ENCODE measurements at places on chromosomes 13 and 19.

- DNase-seq, result no peak
Observed at GRCh38 chr13:73189776-73190175, 131.0 kb downstream of the KLF5 start.

DNA sequence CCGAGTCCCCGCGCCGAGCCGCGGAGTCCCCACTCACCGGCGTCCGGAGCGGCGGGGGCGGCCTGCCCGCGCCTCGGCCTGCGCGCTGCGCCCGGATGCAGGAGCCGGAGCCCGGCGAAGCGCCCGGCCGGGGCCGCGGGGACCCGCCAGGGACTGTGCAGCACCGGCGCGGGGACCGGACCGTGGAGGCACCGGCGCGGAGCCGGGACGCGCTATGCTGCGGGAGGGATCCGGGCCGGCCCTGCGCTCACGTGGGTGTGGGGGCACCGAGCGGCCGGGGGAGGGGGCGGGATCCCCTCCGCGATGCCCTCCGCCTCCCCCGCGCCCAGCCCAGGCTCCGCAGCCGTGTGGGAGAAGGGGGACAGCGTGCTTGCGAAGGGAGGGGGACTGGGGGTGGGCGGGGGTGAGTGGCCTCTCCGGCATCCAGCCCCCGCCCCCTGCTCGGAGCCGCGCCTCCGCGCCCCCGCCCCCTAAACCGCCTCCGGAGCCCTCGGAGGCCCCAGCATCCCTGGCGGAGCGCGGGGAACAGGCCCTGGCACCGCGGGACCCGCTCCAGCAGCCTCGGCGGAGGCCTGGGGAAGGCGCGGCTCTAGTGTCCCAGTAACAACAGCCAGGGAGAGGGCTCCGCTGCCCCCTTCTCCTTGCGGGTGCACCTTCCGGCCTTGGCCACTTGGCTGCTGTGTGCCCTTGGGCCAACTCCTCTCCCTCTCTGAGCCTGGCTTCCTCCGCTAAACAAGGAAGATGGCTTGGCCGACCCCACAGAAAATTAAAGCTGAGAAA is at the start of gene SLC1A6:
SLC1A6 (minus strand) TSS at position 389 of the 780 bp plus-strand sequence. CDS start 6,954 bp downstream, outside the sequence.
- DNase-seq, result no peak

DNA sequence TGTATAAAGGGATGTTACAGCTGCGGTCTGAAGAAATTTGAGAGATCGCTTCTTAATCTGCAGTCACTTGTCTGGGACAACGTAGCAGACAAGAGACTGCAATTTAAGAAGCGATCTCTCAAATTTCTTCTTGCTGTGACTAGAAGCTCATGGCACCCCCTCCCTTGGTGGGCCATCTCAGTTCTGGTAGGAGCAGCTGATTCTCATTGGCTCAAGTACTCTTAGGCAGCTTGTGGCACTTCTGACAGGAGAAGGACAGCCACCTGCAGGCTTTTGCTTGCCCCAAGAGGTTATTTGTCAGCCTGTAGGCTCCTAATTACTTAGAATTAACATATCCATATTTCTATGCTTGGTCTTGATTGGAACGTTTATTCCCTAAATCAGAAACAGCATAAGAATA is 503.0 kb downstream of the DCT start:
- DNase-seq, result no peak

DNA sequence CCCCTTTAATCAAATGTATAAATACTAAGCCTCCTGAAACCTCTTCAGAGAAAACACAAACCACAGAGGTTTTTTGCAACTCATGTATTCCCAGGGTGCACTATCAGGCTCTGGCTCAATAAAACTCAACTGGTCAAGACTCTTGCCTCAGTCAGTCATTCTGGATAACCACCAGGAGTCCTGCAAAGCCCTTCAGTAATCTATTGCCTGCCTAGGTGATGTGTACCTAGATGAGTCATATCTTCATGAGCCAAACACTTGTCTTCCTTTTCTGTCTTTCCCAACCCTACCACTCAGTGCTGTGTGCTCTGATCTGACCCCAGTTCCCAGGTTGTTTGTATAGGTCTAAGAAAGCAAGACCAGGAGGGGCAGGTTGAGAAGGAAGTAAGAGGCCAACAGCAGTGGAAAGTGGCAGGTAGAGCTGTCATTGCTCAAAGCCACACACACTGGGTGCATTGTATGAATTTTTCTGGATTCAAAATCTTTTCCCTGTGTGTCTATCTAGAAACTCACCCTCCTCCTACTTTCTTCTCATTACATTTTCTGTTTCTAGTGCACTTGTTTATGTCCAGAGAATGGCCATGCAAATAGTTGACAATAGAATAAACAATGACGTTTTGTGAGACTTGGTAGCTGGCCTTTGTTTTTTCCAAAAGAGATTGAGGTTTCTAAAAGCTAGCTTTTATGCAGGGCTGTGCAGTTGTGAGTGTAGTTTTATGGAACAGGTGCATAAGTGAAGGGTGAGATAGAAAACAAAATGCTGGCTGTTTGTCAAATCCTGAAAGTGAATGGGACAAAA is 48.1 kb downstream of the PSG1 start:
- no peak for DNase-seq

DNA sequence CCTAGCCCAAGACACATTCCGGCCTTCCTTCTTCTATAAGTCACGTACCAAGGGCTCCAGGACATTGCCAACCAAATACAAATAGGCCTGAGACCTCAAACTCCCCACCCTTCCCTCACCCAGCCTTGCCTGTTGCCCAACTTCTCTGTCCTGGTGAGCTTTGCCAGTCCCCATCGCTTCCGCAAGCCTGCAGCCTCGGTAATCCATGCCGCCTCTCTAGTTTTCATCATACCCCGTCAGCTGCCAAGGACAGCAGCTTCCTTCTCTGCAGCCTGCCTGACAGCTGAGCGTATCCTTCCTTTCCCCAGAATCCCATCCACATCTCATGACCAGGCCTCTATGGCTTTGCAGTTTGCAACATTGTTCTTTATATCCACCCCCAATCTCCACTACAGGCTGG is 36.6 kb upstream of the POMP start:
- DNase-seq, result no peak

GRCh38 chr13:24724714-24725113 is 39.3 kb upstream of the RNF17 start:
- DNase-seq, result no peak

DNA sequence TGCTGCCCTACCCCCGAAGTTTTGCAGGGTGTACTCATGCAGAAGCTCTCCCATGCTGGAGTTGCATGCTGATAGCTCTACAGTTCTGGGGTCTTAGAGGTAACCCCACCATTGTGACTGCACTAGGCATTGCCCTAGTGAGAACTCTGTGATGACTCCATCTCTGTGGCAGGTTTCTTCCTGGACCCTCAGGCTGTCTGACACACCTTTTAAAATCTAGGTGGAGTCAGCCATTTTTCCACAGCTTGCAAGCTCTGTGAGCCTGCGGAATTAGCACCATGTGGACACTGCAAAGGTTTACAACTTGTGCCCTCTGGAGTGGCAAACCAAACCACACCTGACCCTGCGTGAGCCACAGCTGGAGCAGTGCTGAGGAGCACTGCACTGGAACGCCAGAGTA is 636.2 kb upstream of the SPRY2 start:
- no peak for DNase-seq

DNA sequence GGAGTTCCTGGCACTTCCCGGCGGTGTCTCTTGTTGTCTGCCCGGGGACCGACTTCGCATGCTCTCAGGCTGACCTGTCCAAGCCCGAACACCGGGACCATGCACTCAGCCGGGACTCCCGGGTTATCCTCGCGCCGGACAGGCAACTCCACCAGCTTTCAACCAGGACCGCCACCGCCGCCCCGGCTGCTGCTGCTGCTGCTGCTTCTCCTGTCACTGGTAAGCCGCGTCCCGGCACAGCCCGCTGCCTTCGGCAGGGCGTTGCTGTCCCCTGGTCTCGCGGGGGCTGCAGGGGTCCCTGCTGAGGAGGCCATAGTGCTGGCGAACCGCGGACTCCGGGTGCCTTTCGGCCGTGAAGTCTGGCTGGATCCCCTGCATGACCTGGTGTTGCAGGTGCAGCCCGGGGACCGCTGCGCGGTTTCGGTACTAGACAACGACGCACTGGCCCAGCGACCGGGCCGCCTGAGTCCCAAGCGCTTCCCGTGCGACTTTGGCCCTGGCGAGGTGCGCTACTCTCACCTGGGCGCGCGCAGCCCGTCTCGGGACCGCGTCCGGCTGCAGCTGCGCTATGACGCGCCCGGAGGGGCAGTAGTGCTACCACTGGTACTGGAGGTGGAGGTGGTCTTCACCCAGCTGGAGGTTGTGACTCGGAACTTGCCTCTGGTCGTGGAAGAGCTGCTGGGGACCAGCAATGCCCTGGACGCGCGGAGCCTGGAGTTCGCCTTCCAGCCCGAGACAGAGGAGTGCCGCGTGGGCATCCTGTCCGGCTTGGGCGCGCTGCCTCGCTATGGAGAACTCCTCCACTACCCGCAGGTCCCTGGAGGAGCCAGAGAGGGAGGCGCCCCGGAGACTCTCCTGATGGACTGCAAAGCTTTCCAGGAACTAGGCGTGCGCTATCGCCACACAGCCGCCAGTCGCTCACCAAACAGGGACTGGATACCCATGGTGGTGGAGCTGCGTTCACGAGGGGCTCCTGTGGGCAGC is 661 bp downstream of the FREM2 start:
- DNase-seq, result no peak

GRCh38 chr19:54526972-54527371 is 24.3 kb downstream of the LAIR2 start:
- DNase-seq, result no peak

DNA sequence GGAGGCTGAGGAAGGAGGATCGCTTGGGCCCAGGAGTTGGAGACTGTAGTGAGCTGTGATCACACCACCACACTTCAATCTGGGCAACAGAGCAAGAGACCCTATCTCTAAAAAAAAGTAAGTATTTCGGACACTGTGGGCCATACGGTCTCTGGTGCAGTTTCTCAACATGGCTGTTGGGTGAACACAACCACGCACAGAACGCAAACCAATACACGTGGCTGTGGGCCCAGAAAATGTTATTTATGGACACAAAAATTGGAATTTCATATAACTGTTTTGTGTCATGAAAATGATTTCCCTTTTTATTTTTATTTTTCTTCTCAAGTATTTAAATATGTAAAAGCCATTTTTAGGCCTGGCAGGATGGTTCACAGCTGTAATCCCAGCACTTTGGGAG is 19.5 kb downstream of the LDLR start:
- DNase-seq, result no peak

- no peak for DNase-seq
Observed at GRCh38 chr13:40170091-40170490, 496.4 kb downstream of the FOXO1 start.

GRCh38 chr19:56838909-56839651 is 1.4 kb downstream of the PEG3 start:
- no peak for DNase-seq

GRCh38 chr19:47155148-47155547 is 24.5 kb downstream of the SAE1 start:
- no peak for DNase-seq

DNA sequence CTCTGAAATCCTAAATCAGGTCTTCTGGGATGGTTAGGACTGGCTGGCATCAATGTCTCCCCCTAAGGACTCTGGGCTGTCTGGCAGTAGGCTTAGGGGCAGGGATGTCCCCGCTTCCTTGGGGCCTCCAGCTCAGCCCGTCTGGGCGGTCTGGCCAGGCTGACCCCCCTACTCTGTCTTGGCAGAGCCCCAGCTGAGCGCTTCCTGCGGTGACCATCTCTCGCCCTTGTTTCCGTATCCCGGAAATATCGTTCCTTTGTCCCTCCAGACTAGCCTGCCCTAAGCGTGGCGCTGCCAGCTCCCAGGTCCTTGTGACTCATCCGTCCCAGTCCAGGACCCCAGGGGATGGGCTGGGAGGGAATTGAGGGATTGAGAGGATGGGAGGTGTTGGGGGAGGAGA is 11.3 kb downstream of the GTPBP3 start:
- DNase-seq, result no peak

DNA sequence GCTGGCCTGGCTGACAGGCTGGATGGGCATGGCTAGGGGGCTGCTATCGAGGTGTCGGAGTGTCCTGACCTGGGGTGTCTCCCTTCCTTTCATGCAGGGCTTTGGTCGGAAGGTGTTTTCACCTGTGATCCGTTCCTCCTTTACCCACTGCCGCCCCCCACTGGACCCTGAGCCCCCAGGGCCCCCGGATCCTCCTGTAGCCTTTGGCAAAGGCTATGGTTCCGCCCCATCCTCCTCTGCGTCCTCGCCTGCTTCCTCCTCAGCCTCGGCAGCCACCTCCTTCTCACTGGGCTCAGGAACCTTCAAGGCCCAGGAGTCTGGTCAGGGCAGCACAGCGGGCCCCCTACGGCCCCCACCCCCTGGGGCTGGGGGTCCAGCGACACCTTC is 11.8 kb upstream of the PRR19 start:
- no peak for DNase-seq

- DNase-seq, result no peak
Observed at GRCh38 chr19:11274533-11275086, 12.3 kb upstream of the DOCK6 start.

GRCh38 chr13:80116107-80116506 is 224.8 kb downstream of the SPRY2 start:
- no peak for DNase-seq

- DNase-seq, result peak; percentile 53
Observed at GRCh38 chr19:3618144-3618810, 8.3 kb downstream of the CACTIN start.

GRCh38 chr13:93238711-93239110 is 12.1 kb downstream of the GPC6 start:
- no peak for DNase-seq

GRCh38 chr13:98707281-98707999 is 45.0 kb downstream of the SLC15A1 start:
- DNase-seq, result no peak

DNA sequence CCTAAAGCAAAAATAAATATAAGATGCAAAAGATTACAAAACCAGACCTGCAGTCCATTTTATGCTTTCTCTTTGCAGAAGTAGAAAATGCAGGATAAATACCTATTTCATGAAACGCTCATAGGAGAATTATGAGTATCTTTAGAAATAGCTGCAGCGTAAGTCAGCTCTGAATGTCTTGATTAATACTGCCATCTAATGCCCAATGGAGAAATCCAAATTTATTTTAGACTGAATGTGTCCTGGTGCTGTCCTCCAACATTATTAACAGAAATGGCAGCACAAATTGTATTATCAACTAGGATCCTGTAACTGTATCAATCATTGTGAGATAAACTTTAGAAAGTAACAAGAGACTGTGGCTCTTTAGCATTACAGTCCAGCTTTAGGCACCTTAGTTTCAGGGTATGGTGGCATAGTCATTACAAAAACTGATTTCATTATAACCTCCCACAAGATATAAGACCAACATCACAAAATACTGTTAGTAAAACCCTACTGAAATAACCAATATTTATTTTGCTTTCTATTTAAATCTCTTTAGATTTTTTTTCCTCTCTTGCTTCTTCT is 162.1 kb upstream of the MIR17HG start:
- no peak for DNase-seq

DNA sequence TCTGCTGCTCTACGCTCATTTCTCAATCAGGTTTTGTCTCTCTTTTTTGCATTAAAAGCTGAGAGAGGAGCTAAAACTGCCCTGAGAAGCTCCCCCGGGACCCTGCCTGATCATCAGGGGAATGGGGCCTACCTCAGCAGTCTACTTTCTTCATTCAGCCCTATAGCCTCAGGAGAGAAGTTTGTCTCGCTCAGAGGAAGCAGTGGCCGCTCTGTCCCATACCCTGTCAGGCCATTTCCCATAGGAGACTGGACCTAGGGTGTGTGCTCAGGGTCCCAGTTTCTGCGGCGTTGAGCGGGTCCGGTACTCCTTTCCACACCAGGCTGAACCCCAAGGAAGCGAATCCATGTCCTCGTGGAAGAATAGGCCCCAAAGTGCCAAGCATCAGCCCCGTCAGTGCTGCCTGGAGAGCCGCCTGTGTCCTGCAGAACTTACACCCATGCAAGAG is 21.7 kb downstream of the UBE2L5 start:
- DNase-seq, result no peak

GRCh38 chr13:19059016-19059780 is 122.4 kb downstream of the TUBA3C start:
- DNase-seq, result no peak
